Amniotic stem cell (primary cell): ENCODE measurements at places on chromosomes 6 and 20.

DNA sequence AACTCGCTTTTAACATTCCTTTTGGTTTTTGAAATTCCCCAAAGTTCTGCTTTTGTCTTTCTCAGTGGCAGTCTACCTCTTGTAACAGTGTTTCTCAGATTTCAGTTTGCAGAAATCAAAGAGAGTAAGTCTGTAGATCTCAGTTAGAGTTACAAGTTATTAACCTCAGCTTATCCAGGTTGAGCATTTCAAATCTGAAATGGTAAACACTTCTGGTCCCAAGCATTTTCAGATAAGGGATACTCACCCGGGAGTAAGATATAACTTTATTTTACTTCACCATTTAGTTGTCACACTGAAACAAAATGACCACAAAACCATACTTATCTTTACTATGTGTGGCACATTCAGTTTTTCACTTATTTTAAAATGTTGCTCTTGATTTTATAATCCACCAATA is 9.8 kb downstream of the ZNF292 start:
- DNase-seq: no peak

- no peak for DNase-seq
Observed at GRCh38 chr6:7617801-7618764, 28.1 kb downstream of the SNRNP48 start.

- DNase-seq: no peak
Observed at GRCh38 chr6:5175635-5176034, 85.1 kb downstream of the LYRM4 start.

- DNase-seq: peak; percentile 0
Observed at GRCh38 chr6:151847064-151847463, 39.6 kb downstream of the ESR1 start.

DNA sequence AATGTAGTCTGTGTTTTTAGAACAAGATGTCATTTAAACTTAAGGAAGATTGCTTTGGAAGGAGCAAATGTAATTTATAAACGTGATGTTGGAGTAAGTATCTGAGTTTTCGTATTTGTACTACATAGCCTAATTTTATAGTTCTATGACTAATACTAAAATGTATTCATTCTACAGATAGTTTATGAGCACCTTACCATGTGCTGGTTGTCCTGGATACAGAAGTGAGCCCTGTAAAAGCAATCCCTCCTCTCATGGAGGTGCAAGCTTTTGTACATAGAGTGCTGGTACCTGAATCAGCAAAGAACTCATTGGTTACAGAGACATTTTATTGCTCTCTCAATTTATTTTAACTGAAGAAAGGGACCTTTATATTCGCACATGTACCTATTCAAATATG is 27.1 kb downstream of the TBPL1 start:
- no peak for DNase-seq

DNA sequence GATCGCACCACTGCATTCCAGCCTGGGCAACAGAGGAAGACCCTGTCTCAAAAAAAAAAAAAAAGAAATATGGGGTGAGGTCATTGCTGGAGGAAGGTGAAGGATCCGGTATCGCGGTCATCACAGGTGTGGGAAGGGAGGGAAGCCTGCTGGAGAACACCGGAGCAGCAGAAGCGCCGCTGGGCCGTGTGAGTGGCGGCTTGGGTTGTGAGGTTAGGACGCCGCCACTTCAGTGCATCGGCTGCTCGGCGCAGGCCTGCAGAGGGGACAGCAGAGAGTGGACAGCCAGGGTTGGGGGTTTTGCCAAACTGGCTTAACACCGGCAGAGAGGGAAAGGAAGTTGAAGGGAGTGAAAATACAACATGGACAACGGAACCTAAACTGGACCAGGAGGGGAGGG is 5.4 kb downstream of the TLDC2 start:
- DNase-seq: no peak

- no peak for DNase-seq
Observed at GRCh38 chr20:41064377-41064776, 35.8 kb downstream of the TOP1 start.

GRCh38 chr20:54456423-54456822 is 19.0 kb upstream of the DOK5 start:
- DNase-seq: no peak

DNA sequence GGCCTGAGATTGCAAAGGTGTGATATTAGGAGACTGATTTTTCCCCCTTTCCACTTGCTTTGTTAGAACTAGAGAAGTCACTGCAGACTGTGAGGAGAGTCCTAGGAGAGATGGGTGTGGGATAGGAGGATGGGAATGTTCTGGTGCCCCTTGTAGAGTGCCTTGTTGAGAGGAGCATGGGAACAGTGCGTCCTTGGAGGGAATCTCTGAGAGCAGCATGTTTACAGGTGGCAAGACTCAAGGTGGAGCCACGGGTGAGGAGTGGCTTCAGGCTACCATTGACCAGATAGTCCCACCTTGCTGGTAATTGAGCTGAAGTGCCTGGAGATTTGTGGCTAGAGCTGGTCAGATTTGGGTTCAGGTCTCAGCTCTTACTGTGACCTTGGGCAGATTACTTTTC is 6.0 kb downstream of the PLCG1 start:
- DNase-seq: no peak

GRCh38 chr6:63787021-63787420 is 151.4 kb downstream of the PHF3 start:
- DNase-seq: no peak

DNA sequence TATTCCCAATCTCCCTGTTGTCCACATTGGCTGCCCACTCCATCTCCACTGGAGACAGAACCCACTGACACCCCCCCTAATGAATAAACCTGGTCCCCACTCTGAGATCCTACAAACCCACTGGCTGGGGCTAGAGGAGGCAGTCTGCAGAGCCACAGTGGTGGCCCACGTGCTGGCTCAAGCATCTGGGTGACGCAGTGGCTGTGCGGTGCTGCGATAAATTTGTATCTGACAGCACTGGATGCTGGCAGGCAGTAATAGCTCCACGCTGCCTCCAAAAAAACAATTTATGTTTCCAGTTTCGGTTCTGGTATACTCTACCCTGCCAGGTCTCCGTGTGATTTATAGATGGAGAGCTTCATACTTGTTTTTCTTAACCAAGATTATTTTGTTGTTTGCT is 87.1 kb upstream of the SYNDIG1 start:
- DNase-seq: no peak

GRCh38 chr20:47800623-47801022 is 15.3 kb upstream of the SULF2 start:
- no peak for DNase-seq

DNA sequence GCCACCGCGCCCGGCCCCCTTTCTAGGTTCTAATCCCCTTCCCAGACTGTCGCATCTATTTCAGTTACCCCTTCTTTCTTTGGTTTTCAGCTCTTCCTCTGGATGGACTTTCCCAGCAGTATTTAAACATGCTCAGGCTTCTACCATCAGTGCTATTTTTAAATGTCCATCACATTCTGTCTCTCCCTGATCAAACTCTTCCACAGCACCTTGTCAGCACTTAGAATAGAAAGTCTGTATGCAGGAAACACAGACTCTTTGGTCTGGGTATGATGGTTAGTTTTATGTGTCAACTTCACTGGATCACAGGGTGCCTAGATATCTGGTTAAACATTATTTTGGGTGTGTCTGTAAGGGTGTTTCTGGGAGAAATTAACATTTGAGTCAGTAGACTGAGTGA is 297.8 kb upstream of the ECI2 start:
- DNase-seq: no peak

GRCh38 chr6:148973538-148974208 is 226.8 kb downstream of the UST start:
- no peak for DNase-seq

- no peak for DNase-seq
Observed at GRCh38 chr6:169343886-169344749, 90.5 kb upstream of the THBS2 start.

DNA sequence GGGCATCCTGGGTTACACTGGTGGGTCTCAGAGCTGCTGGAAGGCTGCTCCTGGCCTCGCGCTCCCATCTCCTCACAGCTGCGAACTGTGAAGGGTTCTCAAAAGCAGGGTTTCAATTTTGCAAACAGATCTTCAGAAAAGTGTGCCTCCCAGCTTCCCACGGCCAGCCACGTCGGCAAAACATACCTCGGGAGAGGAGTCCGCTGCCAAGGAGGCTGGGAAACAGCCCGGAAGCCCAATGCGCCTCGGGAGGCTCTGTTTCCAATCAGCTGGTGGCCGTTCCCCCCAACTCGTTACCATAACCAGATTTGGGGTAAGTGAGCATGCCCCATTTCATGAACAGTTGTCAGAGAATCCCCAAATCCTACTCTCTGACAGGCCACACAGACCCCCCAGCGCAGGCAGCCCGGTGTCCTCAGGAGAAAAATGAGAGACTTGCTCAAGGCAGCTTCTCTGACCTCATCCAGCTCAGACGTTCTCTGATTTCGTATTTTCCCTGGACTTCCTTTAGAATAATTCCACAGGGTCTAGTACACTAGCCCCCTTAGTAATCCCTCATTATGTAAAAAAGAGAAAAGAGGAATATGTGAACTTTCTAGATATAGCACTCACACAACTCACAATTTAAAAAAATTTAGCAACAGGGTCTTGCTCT is 98.4 kb downstream of the SNX5 start:
- no peak for DNase-seq

- DNase-seq: no peak
Observed at GRCh38 chr6:150567823-150568383, 31.8 kb upstream of the PLEKHG1 start.

DNA sequence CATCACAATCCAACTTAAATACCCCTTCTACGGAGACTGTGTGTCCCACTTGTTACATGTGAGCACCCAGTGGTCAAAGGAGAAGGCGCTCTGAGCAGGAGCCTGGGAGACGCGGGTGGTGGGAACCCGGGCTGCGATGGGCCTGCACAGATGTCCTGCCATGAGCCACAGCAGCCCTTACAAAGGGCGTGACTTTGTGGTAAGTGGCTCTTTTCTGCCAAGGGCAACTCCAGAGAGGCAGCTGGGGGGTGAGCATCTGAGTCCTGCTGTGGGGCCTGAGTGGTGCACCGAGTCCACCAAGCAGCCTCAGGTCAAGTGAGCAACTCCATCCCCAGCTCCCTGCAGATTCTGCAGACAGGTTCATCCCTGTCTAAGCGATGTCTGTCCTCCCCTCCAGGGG is 33.6 kb upstream of the CST7 start:
- DNase-seq: no peak

DNA sequence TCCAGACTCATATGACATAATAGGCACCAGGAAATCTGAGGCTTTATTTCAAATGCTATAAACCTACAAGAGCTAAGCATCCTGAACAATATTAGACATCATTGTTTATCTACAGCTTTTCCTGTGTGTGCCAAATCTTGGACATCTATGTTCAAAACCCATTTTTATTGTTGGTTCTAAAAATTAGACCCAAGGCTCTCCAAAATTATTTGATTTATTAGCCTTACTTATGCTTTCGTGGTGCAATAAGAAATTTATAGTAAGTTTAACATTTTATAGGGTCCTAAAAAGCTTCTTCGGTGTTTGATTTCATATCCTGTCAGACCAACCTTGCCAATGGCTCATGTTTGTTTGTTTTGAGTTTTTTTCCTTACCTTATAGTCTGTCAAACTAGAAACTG is 1014.5 kb upstream of the MANEA start:
- DNase-seq: no peak
